LHCN-M2 (cell line): ENCODE measurements at places on chromosomes 2 and 18. TPM values are rescaled to one million over a fixed set of nuclear protein-coding genes. Genes with fewer than 3 reads are reported as not detected.

Gene FAM124B
- 0.06 TPM in 1 of 2 replicates, not detected in the other for total RNA-seq

Gene TCF4
- total RNA-seq, result 30.8 and 33.0 TPM in 2 replicates

GRCh38 chr18:36365836-36366775 lies 68.6 kb downstream of the FHOD3 start:
- DNase-seq, result no peak

DNA sequence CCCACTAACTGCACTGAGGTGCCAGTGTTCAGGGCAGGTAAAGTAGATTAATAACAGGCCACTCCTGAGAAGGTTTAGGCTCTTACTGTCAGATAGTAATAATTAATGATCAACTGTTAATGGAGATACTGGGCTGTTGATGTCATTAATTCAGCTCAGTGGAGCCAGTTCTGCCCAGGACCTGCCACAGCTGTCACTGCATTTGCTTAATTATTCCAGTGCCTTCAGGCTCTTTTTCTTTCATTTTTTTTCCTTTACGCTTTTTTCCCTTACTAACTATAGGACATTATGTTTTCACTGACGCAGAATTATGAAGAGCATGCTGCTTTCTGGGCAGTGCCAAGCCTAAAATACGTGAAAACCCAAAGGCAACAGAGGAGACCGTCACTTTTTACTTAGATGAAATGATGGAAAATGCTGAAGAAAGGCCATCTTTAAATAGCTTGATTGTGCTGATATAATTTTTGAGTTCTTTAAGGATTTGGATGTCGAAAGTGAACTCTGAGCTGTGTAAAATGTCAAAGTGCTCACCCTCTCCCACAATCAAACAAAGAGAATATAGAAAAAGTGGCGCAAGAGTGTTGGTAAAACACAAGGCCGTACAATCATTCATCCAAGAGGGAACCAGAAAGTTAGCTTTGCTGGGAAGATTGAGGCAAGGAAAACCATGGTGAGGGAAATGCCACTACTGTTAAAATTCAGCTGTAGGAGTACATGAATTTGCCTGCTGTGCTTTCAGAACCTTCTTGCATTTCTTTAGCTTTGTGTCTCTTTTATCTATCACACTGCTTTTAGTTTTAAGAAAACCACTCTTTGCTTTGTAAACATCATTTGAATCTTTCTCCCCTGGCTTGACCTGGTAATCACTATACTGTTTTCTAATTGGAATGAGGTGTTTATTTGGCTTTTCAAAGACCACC lies 192.0 kb upstream of the ZEB2 start:
- DNase-seq, result no peak

- no peak for DNase-seq
These were observed 570.8 kb downstream of the CCDC85A start for GRCh38 chr2:56754627-56755026.
